ENCODE measurements at places on chromosomes 12 and 14. TPM values are rescaled to one million over a fixed set of nuclear protein-coding genes. Genes with fewer than 3 reads are reported as not detected.

Gene EXOC5
- total RNA-seq, result 28.0 TPM

Gene MYBPC1
- 11.9 TPM for total RNA-seq

GRCh38 chr12:131775392-131776236 lies 52.6 kb upstream of the MMP17 start:
- H3K27me3 ChIP-seq, result no peaks in the 10 kb centered on the region
- DNase-seq, result no peak
- peaks cover 5% of the 10 kb centered on the region for H3K4me1 ChIP-seq
- no peak overlapping the region for H3K27ac ChIP-seq

- no peaks in the 10 kb centered on the region for H3K36me3 ChIP-seq
- no peaks in the 10 kb centered on the region for H3K27me3 ChIP-seq
- no peak overlapping the region for H3K4me3 ChIP-seq
- H3K4me1 ChIP-seq, result peaks cover 36% of the 10 kb centered on the region
- H3K27ac ChIP-seq, result no peak overlapping the region
Measured at GRCh38 chr12:93786656-93787397, 109.7 kb downstream of the CRADD start.

GRCh38 chr14:90381999-90382451 lies 14.8 kb upstream of the CALM1 start:
- no peaks in the 10 kb centered on the region for H3K36me3 ChIP-seq
- H3K27ac ChIP-seq, result peak overlapping the region; percentile 98
- H3K27me3 ChIP-seq, result no peaks in the 10 kb centered on the region
- peak overlapping the region; percentile 66 for H3K4me3 ChIP-seq

DNA sequence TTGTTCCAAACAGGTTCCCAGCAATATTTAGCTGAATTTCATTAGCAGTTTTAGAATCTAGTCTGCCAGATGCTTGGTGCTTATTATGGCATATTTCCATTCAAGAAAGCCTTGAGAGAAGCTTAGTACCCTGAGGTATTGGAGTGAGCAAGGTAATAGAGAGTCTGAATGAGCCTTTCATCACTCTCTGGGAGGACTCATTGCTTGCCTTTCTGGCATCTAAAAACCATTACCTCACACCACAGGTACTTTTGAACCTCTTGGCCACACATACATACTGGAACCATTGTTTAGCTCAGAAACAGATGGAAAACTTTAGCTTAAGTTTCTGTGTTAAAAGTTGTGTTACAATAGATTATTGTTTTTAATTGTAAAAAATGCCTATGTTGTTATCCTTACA lies 27.4 kb upstream of the KCNH3 start:
- H3K27ac ChIP-seq, result no peak overlapping the region
- peaks cover 3% of the 10 kb centered on the region for H3K36me3 ChIP-seq
- no peak for DNase-seq
- peaks cover 4% of the 10 kb centered on the region for H3K4me1 ChIP-seq

- H3K27me3 ChIP-seq, result no peaks in the 10 kb centered on the region
- no peak overlapping the region for H3K27ac ChIP-seq
- H3K4me1 ChIP-seq, result no peaks in the 10 kb centered on the region
- no peaks in the 10 kb centered on the region for H3K36me3 ChIP-seq
Measured at GRCh38 chr12:92529944-92530343, 172.8 kb upstream of the PLEKHG7 start.

GRCh38 chr12:50542448-50542847 lies 37.7 kb downstream of the DIP2B start:
- peak overlapping the region; percentile 85 for H3K27ac ChIP-seq
- no peak overlapping the region for H3K4me3 ChIP-seq
- no peaks in the 10 kb centered on the region for H3K27me3 ChIP-seq
- no peaks in the 10 kb centered on the region for H3K36me3 ChIP-seq
- DNase-seq, result no peak

DNA sequence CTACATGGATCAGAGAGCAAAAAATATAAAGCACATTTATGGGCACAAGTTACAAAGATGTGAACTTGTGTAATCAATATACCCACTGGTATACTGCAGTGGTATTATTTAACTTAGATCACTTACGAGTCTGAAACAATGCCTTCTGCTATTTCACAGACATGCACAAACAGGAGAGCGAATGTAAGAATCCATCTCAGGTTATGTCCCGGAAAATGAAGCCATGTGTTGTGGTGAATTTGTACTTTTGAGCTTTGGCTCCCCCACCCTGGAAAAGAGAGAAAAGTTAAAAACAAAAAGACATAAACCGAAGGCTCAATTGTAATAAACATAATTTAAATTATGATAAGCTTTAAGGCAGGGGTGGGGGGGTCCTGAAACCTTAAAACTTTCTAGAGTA lies 7.6 kb downstream of the ABCC9 start:
- H3K4me3 ChIP-seq, result no peak overlapping the region
- no peaks in the 10 kb centered on the region for H3K36me3 ChIP-seq

DNA sequence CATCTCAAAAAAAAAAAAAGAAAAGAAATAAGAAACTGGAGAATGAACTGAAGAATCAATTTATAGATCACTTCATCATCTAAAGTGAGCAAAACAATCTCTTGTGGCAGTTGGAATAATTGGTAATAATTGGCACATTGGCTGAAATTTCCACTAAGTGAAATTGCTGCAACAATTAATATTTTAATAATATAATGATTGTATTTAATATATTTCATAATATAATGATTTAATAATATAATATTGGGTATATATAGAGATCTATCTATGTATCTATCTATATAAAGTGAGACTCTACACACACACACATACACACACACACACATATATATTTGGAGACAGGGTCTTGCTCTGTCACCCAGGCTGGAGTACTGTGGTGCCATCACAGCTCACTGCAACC lies 81.2 kb upstream of the PRICKLE1 start:
- no peaks in the 10 kb centered on the region for H3K4me1 ChIP-seq
- no peak overlapping the region for H3K4me3 ChIP-seq
- no peak overlapping the region for H3K27ac ChIP-seq

GRCh38 chr14:90506748-90507147 lies 109.9 kb downstream of the CALM1 start:
- no peak overlapping the region for H3K4me3 ChIP-seq
- no peaks in the 10 kb centered on the region for H3K36me3 ChIP-seq
- DNase-seq, result no peak
- H3K27me3 ChIP-seq, result no peaks in the 10 kb centered on the region

Gene SLC7A8
- total RNA-seq, result 67.7 TPM

Gene SYNE3
- 16.4 TPM for total RNA-seq

Gene CFL2
- total RNA-seq, result 3.7 TPM

Gene SPIC
- total RNA-seq, result not detected

GRCh38 chr14:89813617-89814031 lies 140.9 kb downstream of the EFCAB11 start:
- DNase-seq, result no peak
- no peak overlapping the region for H3K27ac ChIP-seq
- H3K4me1 ChIP-seq, result no peaks in the 10 kb centered on the region

Gene TAS2R13
- total RNA-seq, result 2.6 TPM

GRCh38 chr12:103518899-103519298 lies 23.1 kb upstream of the C12orf42 start:
- DNase-seq, result no peak
- H3K4me3 ChIP-seq, result no peak overlapping the region
- no peaks in the 10 kb centered on the region for H3K27me3 ChIP-seq

Gene B4GALNT1
- total RNA-seq, result 0.42 TPM

GRCh38 chr14:24338843-24339242 lies 948 bp downstream of the RIPK3 start:
- H3K27me3 ChIP-seq, result peaks cover 9% of the 10 kb centered on the region
- peak overlapping the region; percentile 71 for H3K4me3 ChIP-seq
- peaks cover 47% of the 10 kb centered on the region for H3K4me1 ChIP-seq
- H3K27ac ChIP-seq, result no peak overlapping the region
- H3K36me3 ChIP-seq, result peaks cover 20% of the 10 kb centered on the region

Gene ANKRD52
- total RNA-seq, result 33.6 TPM

Gene OTOGL
- 0.97 TPM for total RNA-seq

- H3K27me3 ChIP-seq, result no peaks in the 10 kb centered on the region
- DNase-seq, result no peak
- H3K27ac ChIP-seq, result no peak overlapping the region
- H3K36me3 ChIP-seq, result peaks cover 46% of the 10 kb centered on the region
Measured at GRCh38 chr14:52873065-52873464, 77.8 kb downstream of the FERMT2 start.

Gene CISTR
- total RNA-seq, result not detected

Gene SAMD4A
- 9.0 TPM for total RNA-seq

- H3K27me3 ChIP-seq, result no peaks in the 10 kb centered on the region
- H3K27ac ChIP-seq, result no peak overlapping the region
- H3K36me3 ChIP-seq, result no peaks in the 10 kb centered on the region
Measured at GRCh38 chr14:35242599-35243311, 49.4 kb upstream of the PSMA6 start.

Gene TDRD9
- not detected for total RNA-seq

DNA sequence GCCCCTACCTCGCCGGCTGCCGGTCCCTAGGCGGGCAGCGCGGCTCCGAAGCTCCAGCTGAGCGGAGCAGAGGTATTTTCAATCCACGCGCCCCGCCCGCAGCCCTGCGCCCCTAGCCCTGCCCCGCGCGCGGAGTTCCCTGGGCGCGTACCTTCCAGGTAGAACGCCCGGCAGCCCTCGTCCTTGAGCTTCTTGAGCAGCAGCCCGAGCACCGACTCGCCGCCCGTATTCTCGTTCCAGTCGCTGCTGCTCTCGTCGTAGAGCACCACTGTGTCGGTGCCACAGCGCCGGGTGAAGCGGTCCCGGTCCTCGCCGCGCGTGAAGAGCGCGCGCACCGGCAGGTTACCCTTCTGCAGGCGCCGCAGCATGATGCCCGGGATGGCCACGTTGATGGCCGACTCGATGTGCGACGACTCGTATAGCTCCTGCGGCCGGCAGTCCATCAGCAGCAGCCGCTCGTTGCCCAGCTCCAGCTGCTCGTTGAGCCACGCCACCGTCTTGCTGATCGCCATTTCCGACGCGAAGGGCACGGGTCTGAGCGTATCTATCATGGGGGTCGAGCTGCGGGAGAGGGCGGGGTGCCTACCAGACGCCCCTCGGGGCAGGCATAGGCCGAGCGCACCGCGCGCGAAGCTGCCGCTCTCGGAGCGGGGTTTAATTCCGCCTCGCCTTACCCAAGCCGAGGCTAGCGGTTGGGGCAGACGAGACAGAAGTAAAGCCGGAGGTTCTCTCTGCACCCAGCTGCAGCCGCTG lies 636 bp downstream of the DUSP6 start:
- H3K4me1 ChIP-seq, result peaks cover 77% of the 10 kb centered on the region
- peak overlapping the region; percentile 94 for H3K4me3 ChIP-seq
- peaks cover 5% of the 10 kb centered on the region for H3K36me3 ChIP-seq
- H3K27ac ChIP-seq, result peak overlapping the region; percentile 99
- DNase-seq, result peak; percentile 78

Gene ANHX
- not detected for total RNA-seq

GRCh38 chr12:30447061-30447750 lies 248.5 kb downstream of the IPO8 start:
- DNase-seq, result no peak
- H3K27ac ChIP-seq, result no peak overlapping the region
- no peaks in the 10 kb centered on the region for H3K27me3 ChIP-seq
- no peaks in the 10 kb centered on the region for H3K4me1 ChIP-seq
- H3K4me3 ChIP-seq, result no peak overlapping the region
- no peaks in the 10 kb centered on the region for H3K36me3 ChIP-seq

DNA sequence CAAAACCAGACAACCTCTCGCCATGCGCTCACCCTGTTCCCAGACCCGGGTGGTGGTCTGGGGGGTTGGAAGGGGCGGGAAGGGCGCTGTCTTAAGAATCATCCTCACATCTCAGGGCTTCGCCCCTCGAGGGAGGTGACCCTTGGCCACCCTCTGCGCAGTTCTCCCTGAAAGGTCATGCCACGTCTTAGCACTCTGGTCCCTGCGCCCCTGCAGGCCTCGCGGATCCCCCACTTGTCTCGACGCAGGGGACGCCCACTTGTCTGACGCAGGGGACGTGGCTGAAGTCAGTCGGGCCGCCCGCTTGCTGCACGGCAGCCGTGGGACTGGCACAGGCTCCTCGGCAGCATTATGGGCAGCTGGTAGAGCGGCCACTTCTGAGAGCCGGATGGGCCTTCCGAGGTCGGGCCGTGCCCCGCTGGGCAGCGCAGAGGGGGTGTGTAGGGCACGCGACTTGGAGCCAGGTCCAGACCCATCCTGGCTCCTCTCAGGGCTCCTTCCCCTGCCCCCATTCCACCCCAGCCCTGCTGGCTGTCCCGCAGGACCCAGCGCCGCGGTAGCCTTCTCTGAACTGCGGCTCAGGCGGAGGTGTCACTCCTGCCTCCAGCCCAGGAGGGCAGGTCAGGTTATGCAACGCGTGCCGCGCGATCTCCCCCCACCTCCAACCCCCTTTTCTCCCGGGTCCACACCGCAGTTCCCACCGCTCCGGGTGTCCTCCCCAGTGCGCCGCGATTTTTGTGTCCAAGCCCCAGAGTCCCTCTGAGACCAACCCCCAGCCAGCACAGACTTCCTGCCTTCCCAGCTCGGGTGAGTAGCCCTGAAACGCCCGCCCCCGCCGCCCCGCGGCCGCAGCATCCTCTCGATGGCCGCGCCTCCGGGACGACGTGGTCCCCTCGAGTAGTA lies 40.9 kb upstream of the CAPRIN2 start:
- H3K4me3 ChIP-seq, result peak overlapping the region; percentile 63
- peak overlapping the region; percentile 3 for H3K27ac ChIP-seq
- H3K4me1 ChIP-seq, result peaks cover 21% of the 10 kb centered on the region
- no peaks in the 10 kb centered on the region for H3K36me3 ChIP-seq

Gene SLC15A4
- 44.8 TPM for total RNA-seq

Gene ARHGAP9
- total RNA-seq, result 6.1 TPM

Gene TMCC3
- total RNA-seq, result 15.7 TPM

Gene ERC1
- 33.5 TPM for total RNA-seq

DNA sequence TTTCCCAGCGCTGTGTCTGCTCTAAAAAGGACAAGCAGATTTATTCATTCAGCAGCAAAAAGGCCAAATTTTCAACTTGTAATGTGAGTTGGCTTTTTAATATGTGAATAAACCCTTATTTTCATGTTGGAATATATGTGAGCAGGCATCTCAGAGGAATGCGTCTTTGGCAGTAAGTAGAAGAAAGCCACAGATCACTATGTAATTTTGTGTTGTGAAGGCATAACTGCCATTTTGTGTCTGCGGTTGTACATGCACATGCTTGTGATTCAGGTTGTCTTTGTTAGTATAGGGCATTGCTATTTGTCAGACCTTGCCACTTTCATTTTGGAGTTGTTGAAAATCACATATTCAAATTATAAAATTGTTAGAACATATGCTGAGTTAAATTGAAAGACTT lies 398.8 kb upstream of the RGS6 start:
- no peak overlapping the region for H3K4me3 ChIP-seq
- H3K4me1 ChIP-seq, result peaks cover 25% of the 10 kb centered on the region
- no peak for DNase-seq
- no peaks in the 10 kb centered on the region for H3K36me3 ChIP-seq
- no peaks in the 10 kb centered on the region for H3K27me3 ChIP-seq

DNA sequence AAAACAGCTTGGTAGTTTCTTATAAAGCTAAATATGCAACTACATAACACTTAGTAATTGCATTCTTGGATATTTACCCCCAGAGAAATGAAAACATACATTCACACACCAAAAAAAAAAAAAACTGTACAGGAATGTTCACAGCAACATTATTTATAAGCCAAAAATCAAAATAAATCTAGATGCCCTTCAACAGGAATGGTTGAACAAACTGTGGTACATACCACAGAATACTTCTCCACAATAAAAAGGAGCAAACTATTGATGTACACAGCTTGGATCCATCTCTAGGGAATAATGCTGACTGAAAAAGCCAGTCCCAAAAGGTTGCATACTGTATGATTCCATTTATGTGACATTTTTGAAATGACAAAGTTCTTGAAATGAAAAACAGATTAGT lies 62.1 kb upstream of the SLC38A4 start:
- DNase-seq, result no peak
- H3K36me3 ChIP-seq, result no peaks in the 10 kb centered on the region
- no peak overlapping the region for H3K27ac ChIP-seq
- no peak overlapping the region for H3K4me3 ChIP-seq
- no peaks in the 10 kb centered on the region for H3K27me3 ChIP-seq

Gene A2ML1
- total RNA-seq, result 268 TPM
